ENCODE measurements at places on chromosomes 4 and X.

GRCh38 chr4:160265014-160265413 lies 1162.1 kb downstream of the RAPGEF2 start:
- DNase-seq = no peak

DNA sequence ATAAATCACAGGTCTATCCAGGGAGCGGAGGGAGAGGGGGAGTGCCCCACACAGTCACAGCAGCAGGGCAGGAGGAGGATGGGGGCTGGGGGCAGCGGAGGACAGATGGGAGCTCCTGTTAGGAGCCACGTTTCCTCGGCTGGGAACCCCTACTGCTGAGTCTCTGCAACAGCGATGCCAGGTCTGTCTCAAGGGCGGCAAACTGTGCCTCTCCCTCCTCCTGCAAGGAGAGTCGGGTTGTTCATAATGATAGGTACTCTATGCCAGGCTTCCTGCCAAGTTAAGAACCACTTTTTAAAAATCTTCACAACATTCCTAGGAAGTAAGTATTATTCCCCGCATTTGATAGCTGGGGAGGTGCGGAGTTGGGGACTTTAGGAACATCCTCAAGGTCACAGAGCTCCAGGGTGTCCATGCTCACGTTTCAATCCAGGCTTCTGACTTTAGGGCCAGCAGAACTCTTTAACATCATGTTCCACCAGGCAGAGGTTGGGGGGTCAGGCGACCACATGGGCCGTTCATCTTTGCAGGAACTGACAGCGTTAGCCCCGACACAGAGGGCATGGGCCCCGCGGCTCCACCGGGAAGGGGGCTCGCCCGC lies 98.3 kb upstream of the MAML3 start:
- no peak for DNase-seq

DNA sequence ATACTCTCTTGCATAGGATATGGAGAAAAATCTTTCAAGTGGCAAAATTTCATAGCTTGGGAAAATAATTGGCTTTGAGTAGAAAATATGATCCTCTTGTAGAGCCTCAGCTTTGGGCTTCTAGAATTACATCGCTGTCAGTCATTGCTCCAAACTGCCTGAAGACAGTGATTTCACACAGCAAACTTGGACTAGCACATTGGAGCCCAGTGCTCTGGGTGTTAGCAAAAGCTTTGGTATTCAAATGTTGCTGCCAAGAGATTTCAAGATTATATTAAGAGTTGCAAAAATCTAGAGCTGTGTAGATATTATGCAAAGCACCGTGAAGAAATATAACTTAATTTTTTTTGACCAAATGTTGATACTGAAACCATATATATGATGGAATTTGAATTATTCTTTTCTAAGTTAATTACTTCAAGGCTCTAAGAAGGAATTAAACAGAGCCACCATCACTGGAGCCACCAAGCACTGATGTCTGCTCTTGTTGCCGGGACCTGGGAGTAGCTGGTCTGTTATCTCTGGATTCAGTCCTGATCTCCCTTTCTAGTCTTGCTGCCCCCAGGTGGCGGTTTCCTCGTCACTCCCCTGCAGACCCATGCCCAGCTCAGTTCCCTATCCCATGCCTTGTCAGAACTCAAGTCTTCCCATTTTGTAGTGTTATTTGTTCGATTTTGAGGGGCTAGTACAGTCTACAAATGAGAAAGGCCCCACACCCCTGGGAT lies 260.7 kb upstream of the SFRP2 start:
- DNase-seq = peak; percentile 89

DNA sequence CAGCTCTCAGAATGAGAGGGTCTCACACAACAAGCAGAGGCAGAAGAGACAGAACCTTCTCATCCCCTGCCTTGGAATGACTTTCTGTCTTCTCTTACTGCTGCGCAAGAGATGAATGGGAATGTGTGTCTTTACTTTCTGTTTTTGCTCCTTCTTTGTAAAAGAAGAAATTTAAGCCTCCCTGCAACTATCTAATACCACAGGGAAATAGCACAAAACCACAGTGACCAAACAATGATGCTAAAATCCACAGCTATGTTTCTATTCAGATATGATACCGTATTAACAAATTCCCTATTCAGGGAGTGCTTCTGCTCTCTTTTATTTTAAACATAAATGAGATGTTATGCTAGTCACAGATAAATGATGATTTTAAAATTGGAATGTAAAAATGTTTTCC lies 173.8 kb upstream of the RAI2 start:
- no peak for DNase-seq

DNA sequence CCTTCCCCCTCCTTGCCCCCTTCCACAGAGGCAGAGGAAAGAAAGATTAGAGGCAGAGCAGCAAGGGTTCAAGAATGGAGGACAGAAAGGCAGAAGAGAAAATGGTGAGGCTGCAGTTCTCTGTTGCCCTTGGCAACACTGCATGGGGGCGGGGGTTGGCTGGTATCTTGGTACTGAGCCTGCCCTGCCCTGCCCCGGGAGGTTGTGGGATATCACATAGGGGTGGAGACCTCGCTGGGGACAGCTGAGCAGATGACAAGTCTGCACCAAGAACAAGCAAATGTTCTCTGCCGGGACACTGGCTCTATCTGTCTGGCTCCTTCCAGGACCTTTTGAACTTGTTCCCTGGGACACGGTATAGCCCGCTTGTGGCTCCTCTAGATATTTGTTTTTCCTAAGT lies 39.8 kb downstream of the NHS start:
- no peak for DNase-seq

- no peak for DNase-seq
Measured at GRCh38 chr4:137226900-137227299, 305.4 kb downstream of the PCDH18 start.

GRCh38 chr4:19752599-19752998 lies 499.1 kb upstream of the SLIT2 start:
- DNase-seq = no peak

DNA sequence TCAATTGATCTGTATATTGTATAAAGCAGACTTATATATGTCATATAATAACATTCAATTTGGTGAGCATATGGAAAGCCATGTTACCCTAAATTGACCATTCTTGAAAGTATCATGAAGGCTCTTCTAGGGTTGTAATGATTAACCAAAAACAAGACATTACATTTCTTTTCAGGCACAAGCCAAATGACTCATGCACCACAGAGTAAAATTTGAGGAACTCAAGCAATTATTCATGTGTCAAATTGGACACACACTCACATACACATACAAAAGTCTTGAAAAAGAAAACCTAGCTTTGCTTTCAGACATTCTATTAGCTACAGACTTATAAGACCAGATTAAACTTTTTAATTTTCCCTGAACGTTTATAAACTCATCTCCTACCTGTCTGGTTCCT lies 146.5 kb upstream of the PCDH18 start:
- DNase-seq = peak; percentile 20

GRCh38 chrX:65894133-65894532 lies 145.7 kb downstream of the VSIG4 start:
- DNase-seq = no peak

DNA sequence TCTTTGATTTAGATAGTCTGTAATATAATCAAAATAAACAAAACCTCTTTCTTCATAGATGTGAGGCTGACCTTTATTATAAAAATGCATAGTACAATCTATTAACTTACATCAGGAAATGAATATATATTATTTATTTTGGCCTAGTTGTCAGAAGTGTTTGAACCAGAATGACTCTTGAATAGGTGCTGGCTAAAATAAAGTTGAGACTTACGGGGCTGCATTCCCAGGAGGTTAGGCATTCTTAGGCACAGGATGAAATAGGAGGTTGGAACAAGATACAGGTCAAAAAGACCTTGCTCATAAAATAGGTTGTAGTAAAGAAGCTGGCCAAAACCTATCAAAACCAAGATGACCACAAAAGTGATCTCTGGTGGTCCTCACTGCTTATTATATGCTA lies 1193.3 kb upstream of the IGFBP7 start:
- no peak for DNase-seq

DNA sequence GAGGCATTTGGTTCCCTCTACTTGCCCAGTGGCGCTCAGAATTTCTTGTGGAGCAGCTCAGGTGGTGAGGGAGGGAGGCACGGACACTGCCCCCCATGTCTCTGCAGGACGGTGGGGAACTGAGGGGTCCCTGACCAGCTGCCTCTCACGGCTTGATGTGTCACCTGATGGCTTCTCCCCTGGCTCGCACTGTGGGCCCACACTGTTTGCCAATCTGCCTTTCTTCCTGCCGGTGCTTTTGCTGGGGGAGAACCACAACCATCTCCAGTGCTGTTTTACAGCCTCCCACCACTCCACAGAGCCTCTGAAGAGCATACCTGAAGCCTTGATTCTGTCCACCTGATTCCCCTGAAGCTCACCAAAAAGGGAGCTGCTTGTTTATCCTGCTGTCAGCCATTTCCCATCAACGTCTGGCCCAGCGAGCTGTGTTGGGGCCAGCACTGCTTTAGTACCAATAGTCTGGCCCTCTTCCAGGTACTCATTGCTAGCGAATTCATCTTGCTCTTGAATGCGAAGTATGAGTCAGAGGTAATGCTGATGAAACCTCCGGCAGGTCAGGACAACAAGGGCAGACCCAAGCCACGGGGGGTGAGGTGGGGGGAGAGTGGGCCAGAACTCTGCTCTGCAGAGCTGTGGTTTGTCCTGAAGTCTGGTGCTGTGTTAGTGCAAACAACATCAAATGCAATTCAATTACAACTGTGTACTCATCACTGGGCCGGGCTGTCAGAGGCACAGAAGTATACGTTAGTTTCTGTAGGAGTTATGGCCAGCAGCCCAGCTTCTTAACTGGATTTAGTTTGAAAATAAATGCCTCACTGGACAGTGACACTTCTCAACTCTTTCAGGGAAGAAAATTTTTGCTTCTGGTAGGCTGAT lies 208.3 kb upstream of the JADE1 start:
- peak; percentile 78 for DNase-seq
